ENCODE measurements at places on chromosomes 11 and 22.

GRCh38 chr22:44574057-44574639 is 76.1 kb upstream of the RTL6 start:
- peak; percentile 55 for DNase-seq

DNA sequence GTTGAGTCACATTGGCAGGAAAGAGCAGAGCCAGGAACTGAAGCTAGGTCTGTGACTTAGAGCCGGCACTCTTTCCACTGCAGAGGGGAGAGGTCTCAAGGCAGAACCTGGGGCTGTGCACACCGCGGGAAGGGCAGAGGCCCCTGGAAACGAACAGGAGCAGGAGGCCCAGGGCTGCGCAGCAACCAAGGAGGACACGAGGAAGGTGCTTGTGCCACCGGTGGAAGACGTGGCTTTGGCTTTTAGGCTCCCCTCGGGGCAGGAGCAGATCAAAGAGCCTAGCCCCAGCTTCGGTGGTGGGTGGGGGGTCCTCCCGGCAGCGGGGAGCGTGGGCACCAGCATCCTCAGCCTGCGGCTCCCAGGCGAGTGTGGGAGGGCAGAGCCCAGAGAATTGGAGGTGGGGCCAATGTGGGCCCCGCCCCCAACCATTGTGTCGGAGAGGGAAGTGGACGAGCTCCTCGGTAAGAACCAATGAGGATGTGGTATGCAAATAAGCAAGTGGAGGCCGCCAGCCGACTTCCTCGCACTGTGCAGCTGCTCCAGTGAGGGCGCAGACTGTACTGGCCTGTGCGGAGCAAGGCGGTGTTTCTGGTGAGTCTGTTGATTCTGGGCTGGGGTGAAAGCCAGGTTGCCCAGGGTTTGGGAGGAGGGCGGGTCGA is at the start of gene CCDC116:
TSS of gene CCDC116 (plus strand) at position 524 of the 659 bp plus-strand sequence. CDS start 422 bp downstream, outside the sequence.
- DNase-seq = no peak

DNA sequence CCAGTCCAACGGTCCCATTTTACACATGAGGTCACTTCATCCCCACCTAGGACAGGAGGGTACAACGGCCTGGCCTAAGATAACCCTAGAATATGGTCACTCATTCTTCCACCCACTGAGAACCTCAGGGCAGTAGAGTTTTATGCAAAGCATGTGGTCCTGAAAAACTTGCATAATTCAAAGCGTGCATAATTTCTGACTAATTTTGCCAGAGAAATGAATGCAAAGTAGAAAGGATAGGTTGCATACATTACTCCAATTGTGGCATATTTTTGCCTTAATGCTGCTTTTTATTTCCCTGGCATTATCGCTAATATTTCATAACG is 32.5 kb upstream of the SLC35C1 start:
- no peak for DNase-seq

DNA sequence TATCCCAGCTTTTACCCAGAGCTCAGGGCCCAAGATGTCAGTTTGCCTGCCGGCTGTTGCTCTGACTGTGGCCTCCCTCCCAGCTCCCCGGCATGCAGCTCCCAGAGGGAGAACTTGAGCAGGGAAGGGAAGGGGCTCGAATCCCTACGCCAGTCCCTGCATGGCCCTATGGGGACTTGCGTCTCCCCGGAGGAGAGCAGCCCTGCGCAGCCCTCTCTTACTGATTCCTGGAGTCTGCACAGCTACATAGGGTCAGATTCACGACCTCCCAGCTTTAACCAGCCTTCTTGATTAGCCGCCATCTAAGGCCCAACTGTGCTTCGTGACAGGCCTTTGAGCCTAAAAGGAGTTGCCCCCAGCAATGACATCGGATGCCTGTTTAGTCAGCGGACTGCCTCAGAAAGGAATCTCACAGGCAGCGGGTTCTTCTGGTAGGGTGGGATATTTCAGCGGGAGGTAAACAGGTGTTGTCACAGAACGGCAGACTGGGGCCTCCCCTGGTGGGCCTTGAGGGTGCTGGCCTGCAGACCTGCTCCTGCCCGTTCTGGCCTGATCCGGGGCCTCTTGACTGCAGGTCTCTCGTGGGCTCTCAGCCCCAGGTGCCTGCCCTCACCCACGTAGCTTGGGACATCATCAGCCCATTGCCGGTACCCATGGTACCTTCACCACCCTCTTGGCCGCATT is 43.8 kb upstream of the KCNQ1OT1 start:
- no peak for DNase-seq

DNA sequence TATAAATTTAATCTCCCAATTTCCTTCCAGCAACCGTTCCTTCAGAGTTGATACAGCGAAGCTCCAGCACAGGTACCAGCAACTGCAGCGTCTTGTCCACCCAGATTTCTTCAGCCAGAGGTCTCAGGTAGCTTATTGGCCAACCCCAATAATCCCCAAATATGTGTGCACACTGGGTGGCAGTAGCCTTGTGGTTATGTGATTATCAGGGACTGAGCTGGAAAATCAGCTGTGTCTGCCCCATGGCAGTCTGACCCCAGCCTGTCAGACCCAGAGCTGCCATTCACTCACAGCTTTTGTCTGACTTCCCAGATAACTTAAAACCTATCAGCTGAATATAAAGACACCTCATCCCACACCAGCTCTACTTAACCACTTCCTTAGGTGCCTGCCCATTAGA is 2.0 kb downstream of the HSCB start:
- DNase-seq = no peak

DNA sequence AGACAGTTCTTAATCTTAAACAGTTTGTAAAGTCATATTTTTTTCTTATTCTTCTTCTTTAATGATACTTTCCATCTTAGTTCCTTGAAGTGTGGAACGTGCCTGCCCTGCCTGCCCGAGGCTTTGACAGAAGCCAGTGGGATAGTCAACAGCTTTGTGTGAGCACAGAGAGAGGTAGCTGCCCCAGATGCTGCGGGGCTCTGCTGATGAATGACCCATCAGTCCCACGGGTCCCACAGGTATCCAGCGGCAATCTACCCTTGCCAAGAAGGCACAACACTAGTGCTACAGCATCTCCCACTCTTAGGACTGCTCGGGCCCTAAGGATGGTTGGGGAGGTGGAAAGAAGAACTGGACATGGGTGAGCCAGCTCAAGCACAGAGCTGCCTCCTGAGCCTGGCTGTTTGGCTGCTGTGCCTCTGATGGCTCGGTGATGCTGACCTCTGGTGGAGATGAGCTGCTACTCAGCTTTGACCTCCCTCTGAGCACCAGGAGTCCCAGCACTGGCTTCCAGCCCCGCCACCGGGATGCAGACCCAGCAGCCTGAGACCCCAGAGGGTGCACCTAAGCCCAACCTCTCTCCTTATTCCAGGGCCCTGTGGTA is 11.8 kb upstream of the APLNR start:
- DNase-seq = peak; percentile 35

GRCh38 chr11:82906236-82906635 is 4.7 kb downstream of the DDIAS start:
- DNase-seq = no peak

- no peak for DNase-seq
Observed at GRCh38 chr22:29750559-29751538, 16.0 kb downstream of the ZMAT5 start.

All from breast epithelium (tissue), 4 donors.